ENCODE measurements at places on chromosomes 13 and 19.
A peak's percentile ranks its signal among the peaks of the same experiment; 100 is the strongest.

- DNase-seq: no peak
These were observed 9.1 kb downstream of the NOP53 start for GRCh38 chr19:47754206-47755064.

GRCh38 chr19:16458391-16459341 lies 13.1 kb downstream of the EPS15L1 start:
- DNase-seq: no peak

DNA sequence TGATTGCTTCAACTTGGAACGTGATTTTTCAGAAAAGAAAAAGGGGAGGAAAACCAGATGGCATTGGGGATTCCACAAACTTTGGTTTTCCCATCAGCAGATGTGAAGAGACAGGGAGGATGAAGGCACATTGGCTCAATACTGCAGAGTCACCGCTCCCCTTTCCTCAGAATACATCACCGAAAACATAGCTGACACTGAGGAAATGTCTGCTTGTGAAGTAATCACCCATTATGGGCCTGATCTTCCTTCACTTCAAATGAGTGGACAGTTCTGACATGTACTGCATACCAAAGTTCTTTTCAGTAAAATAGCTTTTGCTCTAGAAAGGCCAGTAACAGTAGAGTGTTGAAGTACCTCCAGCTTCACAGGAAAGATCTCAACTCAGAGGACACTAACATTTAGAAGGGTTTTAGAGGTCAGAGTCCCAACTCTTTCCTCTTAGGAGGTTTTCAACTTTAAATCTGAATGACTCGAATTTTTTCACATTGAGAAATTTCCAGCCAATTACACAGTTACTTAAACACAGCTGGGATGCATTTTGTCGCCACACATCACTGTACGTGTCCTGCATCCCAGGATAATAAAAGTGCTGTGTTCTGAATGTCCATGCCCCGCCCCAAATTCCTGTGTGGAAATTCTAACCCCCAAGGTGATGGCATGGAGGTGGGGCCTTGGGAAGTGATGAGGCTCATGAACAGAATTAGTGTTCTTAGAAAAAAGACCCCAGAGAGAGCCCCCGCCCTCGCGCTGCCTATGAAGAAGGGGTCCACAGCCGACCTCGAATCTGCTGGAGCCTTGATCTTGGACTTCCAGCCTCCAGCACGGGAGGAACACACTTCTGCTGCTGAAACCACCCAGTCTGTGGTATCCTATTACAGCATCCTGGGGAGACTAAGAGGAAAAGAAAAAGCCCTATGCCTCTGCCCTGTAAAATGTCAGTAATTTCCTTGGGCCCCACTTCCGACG lies 77.7 kb downstream of the COL4A1 start:
- no peak for DNase-seq

GRCh38 chr19:34580055-34580336 lies 97.0 kb downstream of the SCGB2B2 start:
- no peak for DNase-seq

GRCh38 chr13:111547726-111548273 lies 227.4 kb downstream of the TEX29 start:
- no peak for DNase-seq

- no peak for DNase-seq
These were observed 27.4 kb upstream of the SCEL start for GRCh38 chr13:77507931-77508776.

DNA sequence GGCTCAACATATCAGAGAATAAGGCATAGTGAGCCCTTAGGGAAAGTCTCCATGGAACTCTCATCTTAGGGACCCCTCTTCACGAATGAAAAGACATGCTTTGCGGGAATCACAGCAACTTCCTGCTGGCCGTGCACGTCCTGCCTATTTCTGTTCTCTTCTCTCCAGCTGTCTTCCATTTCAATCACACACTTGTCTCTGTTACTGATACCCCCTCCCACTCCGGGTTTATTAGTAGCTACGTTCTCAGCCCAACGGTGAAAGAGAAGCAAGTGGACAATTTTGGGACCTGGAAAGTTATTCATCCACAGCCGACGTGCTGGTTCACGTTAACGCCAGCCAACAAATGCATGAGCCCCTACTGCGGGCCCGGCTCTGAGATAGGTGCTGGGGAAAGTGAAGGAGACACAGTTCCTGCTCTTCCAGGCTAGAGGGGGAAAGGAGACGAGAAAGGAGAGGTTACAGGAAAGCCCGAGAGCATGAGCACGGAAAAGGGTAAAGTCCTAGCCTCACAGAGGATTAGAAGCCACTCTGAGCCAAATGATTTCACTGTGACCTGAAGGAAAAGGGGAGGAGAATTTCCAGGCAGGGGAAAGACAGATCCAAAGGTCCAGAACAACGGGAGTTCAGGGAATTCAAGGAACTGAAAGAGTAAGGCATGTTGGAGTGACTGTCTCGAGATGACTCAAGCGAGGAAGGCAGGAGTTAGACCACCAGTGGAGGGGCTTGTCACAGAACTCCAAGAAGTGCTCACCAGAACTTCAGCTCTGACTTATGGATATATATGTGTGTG lies 81.8 kb upstream of the CLDN10 start:
- DNase-seq: no peak

DNA sequence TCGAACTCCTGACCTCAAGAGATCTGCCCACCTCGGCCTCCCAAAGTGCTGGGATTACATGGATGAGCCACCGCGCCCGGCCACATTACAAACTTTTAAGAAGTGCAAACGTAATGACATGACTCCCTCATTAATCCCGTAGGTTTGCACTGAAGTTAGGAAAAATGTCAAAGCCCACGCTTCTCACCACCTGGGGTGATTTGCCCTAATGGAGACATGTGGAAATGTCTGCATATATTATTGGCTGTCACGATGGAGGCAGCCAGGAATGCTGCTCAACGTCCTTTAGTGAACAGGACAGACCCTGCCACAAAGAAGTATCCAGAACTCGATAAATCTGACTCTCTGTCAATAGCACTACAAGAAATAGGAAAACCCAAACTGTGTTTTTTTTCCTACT lies 21.0 kb downstream of the NLRP9 start:
- no peak for DNase-seq

DNA sequence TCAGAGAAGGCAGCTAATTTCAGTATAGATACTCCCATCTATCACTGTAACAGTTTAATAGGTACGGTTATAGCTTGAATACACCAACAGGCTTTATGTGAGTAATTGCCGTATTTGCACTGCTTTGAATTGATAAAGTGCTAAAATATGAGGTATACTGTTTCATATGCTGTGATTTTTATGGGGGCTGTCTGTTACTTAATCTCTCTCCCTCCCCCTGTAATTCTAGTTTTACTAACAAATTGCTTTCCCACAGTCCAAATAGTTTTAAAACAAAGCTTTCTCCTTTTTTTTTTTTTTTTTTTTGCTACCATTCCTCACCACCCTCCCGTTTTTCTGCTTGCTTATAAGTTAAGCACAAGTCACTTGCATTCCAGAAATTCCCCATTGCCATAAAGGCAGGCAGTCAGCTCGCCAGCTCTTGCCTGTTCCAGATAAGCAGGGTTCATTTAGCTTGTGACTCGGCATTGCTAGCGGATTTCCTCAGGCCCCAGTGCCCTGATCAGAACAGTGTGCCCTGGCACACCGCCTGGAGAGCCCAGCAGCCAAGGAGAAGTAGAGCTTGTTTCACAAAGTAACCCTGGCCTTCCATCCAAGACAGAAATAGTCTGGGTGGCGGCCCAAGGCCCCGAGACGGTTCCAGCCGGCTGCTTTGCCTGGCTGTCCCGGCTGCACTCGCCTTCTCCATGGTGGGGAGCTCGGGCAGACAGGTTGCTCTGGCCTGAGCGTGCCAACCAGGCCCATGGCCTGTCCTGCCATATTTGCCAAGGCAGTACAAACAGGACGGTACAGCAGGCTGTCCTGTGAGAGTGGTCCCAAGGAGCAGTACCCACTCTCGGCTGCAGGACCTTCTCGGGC lies 43.5 kb upstream of the NPAS1 start:
- DNase-seq: no peak

DNA sequence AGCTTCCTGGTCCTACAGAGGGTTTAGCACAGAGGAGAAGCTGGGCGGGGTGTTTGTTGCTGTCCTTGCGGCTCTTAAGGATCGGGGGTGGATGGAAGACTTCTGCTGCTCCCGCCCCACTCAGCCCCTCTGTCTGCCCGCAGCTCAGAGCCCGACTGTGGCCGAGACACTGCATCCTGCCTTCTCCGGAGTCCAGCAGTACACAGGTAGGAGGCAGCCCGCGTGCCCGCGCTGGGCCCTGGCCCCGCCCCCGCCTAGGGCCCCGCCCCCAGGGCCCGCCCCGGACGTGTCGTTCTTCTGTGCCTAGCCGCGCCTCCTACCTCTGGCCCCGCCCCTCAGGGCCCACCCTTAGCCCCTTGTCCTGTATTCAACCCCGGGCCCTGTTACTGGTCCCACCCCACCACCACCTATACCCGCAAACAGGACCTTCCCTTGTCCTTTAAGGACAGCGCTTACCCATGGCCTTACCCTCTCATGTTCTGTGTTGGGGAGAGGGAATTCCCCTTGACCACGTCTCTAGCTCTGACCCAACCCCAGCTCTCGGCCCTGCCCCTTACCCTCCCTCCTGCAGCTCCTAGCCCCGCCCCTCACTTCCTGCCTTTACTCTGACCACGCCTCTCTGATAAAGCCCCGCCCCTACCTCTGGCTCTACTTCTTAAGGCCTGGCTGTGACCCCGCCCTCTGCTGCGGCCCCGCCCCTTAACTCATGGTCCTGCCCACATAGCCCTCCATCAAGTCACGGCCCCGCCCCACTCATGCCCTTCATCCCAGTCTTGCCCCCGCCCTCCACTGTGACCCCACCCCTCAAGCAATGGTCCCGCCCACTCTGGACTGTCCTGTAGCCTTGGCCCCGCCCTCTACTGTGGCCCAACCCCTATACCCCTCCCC lies 60.5 kb downstream of the CELF5 start:
- DNase-seq: peak; percentile 31

DNA sequence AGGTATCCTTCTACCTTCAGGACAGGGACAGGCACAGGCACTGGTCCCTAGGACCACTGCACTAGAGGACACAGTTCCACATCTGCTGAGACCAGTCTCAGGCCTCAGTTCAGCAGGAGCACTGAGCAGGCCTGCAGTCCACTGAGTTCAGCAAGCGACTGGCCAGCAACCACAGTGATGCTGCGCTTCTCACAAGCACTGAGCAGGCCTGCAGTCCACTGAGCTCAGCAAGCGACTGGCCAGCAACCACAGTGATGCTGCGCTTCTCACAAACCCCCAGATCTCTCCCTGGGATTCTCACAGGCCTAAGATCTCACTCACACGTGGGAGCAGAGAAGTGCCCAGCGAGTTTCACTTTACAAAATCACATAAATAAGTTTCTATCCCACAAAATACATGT lies 140.6 kb downstream of the IRS2 start:
- no peak for DNase-seq

DNA sequence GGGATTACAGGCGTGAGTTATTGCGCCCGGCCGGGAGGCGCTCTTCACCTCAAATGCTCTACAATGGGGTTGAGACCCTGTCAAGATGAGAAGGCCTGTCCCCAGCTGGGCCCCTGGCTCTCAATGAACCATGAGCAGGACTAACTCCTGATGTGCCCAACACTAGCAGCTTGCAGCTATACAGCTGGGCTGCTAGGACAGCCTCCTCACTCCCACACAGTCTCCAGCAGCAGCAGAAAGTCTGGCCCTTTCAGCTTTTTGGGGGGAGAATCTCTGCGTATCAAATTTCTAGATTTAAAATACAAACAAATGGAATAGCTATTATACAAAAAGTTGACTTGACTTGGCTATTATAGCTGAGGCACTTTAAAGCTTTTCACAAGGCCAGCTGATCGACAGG lies 30.2 kb downstream of the TMTC4 start:
- DNase-seq: no peak

DNA sequence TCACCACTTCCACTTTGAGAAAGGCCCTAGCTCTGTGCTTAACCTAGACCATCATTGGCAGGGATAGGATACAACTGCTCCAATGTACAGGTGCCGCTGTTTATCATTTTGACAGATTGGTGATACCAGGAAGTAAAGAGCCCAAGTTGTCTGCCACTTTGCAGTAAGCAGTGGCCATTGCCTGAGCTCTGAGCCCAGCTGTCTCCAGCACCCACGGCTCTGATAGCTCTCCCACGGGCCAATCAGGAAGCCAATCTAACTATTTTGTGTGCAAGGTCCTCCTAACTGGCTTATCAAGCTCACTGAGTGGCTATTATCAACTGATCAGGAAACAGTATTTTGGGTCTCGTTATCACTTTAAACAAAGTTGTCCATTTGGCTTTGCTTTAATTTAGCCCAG lies 181.1 kb downstream of the DCT start:
- DNase-seq: no peak

DNA sequence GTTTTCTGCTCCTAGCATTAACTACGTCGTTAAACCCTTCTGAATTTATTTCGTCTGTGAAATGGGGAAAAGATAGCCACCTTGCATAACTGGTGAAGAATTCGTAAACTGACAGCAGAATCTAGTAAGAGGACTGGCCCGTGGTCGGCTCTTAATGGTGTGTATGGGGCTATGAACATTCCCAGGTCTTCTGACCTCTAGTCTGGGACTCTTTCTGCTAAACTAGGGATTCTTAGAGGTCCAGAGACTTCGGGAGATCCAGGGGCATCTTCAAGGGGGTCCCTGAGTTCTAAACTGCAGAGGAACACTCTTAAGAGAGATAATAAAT lies 231.1 kb upstream of the SERP2 start:
- DNase-seq: no peak

- DNase-seq: no peak
These were observed 178.2 kb downstream of the B3GLCT start for GRCh38 chr13:31377946-31378345.

DNA sequence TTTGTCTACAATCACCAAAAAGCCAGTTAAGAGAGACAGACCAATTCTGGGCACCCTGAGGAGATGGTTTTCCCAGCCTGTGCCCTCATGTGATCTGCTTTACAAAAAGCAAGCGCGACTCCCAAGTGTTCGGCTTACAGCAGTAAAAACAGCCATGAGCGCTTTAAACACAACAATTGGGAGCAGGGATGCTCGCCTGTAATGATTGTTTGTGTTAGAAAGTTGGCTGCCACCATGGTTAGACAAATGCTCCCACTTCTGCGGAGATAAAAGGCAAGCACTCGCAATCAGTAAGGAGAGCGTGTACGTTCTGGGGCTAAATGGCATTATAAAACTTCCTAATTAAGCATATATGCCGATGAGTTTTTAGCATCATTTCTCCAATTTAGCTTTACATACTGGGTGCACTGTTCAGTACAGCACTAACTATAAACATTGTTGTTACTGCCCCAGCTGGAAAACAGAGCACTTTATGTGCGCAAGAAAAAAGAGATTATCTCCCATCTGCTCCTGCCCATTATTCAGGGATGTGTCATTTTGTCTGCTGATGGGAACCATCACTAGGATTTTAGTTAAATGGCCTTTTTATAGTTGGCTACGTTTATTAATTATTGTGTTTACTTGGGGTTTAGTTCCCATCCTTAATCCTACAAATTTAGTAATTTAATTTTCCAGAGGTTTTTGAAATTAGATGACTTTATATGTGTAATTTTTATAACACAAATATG lies 309.3 kb upstream of the MAB21L1 start:
- no peak for DNase-seq

DNA sequence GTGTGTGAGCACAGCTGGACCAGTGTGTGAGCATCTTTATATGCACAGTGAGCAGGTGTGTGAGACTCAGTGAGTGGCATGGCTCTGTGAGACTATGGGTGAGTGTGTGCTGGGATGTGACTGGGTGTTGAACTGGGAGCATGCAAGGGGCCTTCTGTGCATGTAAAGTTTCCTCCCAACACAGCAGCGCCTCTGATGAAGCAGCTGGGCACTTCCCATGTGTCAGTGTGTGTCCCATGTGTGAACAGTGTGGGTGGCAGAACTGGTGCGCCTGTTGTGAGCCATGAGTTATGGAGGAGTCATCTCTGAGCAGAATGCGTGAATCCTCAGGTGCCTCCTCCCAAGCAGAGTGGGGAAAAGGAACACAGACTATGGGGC lies 24.1 kb downstream of the LGALS16 start:
- peak; percentile 31 for DNase-seq

- no peak for DNase-seq
These were observed 386.1 kb upstream of the NBEA start for GRCh38 chr13:34555988-34556387.
